ENCODE measurements at places on chromosomes 6 and 20.

- no peak for DNase-seq
These were observed 526.4 kb downstream of the PRKN start for GRCh38 chr6:162200945-162201690.

GRCh38 chr20:39893003-39893685 lies 795.9 kb downstream of the MAFB start:
- no peak for DNase-seq

GRCh38 chr6:138336221-138336620 lies 41.5 kb upstream of the SMIM28 start:
- no peak for DNase-seq

DNA sequence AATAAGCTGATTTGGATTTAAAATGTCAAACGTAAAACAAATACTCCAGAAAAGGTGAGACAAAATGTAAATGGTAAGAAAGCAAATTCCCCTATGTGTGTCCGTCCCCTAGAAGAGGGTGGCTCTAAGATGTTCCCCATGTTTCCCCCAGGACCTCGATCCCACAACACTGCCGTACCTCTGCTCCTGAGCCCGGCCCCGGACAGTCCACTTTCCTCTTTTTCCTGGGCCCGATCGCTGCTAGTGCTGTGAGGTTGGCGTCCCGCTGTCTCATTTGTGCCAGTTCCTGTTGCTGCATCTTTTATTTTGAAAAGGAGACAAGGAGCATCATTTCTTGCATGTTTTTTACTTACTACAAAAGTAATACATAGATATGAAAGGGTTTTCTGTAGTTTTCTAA lies 68.3 kb downstream of the TAF4 start:
- no peak for DNase-seq

GRCh38 chr6:144606083-144606482 lies 320.9 kb downstream of the UTRN start:
- DNase-seq: no peak

DNA sequence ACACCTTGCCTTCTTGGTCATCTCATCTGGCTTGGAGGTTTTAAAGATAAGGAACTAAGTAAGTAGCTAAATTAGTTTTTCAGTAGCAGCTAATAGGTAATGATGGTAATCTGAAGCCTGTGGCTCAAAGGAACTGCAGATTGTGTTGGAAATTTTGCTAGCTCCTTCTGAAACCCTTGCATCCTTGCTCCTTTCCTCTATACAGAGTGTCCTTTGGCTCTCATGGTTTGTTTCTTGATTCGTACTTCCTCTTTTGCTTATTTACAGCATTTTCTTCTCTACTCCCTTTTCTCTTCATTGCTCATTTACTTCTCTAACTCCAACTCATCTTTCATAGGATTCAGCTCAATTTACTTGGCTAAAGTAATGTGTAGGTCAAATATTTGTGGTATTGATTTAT lies 19.0 kb downstream of the LRRC1 start:
- no peak for DNase-seq

DNA sequence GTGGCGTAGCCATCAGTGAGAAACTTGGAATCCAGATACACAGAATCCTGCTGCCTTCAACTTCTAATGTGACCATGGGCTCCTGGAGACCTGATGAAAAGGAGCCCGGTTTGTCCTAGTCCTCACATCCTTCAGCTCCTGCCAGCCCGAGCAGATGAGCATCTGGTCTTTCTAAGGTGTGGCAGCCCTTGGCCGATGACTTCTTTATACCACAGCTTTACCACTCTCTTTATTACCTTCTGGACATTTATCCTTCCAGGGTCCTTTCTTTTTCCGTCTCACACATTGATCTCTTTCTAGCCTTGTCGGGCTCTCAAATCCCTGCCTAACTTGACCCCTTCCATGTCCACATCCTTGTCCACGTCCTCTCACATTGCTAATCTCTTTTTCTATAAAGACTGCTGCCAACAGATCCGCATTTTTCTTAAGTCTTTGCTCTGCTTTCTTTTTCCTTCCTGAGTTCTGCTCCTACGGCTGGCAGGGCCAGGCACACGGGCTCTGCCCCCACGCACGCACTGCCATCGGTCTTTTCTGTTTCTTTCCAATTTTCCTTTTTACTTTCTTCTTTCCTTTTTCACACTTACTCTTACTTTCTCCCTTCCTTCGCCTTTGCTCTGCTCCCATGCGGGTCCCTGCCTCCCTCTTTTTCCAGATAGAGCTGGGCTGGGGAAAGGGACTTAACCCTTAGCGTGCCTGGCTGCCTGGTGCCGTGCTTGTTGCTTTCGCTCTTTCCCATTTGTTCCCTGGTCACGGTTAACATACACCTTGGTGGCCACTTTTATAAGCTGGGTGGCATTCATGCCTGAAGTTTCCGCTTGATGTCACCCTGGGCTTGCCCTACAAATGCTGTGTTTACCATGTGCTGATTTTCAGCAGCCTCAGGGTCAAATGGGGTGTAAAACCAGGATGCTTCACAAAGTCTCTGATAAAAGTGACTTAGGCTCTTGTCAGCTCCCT lies 9.4 kb upstream of the GMPR start:
- DNase-seq: peak; percentile 25

DNA sequence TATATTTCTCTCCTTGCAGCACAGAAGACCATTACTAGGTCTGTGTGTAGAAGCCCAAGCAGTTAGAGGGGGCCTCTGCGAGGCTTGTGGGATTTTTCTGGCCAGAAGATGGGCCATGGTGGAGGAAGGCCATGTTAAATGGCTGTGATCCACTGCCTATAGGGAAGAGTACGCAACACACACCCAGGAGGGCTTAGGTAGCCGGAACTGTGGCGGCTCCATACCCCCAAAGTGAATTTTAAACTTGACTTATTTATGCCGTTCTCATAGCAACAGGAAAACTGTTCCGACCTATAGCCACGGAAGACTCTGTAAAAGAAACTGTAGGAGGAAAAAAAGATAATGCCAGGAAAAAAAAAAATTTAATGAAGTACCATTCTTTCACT lies 69.5 kb downstream of the SLX4IP start:
- no peak for DNase-seq

DNA sequence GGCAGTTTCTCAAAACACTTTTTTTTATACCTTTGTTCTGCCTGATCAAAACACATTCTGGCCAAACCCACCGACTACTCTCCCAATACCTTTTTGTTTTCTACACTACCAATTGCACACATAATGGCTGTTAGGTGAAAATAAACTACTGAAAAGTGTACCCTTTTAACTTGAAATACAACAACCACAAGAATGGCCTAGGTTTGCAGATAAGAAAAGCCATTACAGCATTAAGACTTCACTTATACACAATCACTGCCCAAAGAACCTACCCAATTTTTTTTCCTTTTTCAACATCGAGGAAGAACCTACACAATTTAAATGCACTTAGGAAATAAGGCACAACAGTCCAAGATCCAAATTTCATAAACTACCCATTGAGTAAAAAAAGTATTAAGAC lies 1.8 kb downstream of the SEC63 start:
- DNase-seq: no peak

GRCh38 chr6:103284835-103285234 lies 1574.9 kb downstream of the HACE1 start:
- no peak for DNase-seq

- DNase-seq: no peak
These were observed 21.2 kb upstream of the SNRPB2 start for GRCh38 chr20:16708602-16709001.

DNA sequence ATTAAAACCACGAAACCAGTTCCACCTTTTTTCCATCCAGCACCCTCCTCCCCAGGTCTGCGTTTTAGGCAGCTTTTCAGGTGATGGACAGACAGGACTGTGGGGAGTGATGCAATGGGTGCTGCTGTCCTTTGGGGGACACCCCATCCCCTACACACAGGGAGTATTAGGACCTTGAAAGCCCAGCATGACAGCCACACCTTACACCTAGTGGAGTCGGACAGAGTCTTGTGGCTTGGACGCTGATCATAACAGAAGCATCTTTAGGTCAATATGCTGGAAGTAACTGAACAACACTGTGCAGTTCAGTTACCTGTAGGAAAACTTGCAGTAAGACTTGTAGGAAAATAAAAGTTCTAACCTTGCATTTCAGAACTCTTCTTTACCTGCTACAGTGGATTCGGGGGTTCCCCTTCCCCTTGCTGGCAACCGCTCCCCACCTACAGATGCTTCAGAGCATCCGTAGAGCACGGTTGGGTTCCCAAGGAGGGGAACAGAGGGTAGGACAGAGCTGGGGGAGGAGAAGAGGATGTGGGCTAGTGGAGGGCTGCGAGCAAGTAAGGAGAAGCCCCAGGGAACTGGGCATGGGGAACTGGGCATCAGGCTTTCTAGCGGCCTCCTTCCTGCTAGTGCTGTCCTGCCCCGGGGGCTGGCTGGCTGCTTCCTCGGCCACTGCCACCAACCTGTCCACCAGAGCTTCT lies 31.7 kb downstream of the PLEKHG1 start:
- no peak for DNase-seq

- DNase-seq: peak; percentile 18
These were observed 11.0 kb downstream of the GFRA4 start for GRCh38 chr20:3652221-3652620.

GRCh38 chr6:113437566-113437965 lies 419.6 kb upstream of the MARCKS start:
- no peak for DNase-seq

DNA sequence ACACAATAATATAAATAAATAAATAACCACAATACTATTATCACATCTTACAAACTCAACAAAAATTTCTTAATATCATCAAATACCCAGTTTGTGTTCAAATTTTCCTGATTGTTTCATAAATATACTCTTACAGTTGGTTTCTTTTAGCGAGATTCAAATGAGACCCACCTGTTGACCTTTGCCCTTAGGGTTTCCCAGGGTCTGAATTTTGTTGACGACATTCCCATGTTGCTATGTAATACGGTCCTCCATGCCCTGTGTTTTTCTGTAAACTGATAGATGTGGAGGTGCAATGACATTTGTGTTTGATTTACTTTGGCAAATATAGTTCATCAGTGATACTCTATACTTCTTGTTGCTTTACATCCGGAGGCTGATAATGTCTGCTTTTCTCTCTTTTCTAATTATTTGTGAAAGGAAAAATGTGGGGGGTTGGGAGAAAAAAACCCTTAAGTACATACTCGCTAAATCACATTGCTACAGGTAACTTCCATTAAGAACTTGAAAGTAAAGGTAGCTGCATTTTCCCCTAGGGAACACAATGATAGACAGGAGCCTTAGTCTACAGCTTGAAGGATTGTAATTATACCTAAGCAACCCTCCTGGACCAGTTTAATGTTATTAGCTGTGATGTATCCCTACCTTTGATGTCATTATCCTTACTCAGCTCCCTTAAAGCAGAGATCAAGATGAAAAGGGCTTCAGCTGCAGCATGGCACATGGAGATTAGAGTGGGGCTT lies 6.6 kb downstream of the MOG start:
- no peak for DNase-seq

DNA sequence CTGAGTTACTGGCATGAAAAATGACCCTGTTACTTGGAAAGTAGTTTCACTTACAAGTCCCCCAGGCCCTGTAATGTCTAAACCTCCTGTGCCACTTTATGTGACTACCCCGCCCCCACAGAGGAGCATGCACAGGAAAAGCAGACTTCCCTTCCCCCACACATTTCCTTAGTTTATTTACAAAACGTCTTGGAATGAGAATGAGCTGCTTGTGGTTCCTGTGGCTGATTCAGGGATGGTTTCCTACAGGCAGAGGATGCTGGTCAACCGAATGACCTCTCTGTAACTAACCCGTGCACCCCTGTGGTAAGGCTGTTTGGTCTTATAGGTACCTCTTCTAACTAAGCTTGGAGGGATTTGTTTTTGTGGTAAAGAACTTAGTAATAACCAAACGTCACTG lies 28.5 kb downstream of the RSPO3 start:
- DNase-seq: no peak

DNA sequence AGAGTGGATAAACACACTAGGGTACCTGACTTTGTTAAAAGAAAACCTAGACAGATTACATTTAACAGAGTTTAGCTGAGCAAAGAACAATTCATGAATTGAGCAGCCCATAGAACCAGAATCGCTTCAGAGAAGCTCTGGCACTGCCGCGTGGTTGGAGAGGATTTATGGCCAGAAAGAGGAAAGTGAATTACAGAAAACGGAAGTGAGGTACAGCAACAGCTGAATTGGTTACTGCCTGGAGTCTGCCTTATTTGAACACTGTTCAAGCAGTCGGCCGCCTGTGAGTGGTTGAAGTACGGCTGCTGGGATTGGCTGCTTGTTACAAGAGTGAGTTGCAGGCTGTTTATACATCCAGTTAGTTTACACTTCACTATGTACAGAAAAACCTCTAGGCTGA lies 253.8 kb upstream of the CDYL start:
- DNase-seq: no peak

DNA sequence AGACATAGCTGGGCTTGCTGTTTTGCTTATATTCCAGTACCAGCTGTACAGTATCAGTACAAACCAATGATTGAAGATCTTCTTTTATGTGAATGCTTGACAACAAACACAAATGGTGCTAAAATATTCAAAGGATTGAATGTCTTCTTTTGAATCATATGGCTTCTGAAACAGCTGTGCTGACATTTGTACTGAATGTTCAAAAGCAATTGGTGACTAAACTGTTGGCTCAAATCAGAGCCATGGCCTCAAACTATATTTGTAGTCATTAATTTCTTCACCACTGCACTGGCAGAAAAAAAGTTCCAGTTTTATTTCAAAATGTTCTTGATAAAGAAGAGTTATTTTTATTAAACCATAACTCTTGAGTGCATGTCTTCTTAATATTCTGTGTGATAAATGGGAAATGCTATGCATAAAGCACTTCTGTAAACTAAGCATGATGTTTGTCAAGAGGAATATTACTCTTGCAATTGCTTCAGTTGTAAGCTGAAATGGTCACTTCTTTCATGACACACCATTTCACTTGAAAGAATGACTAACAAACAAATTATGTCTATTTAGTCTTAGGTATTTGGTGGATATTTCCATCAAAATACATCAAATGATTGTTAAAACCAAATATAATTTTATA lies 45.9 kb upstream of the CENPW start:
- no peak for DNase-seq

- DNase-seq: no peak
These were observed 327.3 kb upstream of the RUNX2 start for GRCh38 chr6:45000833-45001232.

DNA sequence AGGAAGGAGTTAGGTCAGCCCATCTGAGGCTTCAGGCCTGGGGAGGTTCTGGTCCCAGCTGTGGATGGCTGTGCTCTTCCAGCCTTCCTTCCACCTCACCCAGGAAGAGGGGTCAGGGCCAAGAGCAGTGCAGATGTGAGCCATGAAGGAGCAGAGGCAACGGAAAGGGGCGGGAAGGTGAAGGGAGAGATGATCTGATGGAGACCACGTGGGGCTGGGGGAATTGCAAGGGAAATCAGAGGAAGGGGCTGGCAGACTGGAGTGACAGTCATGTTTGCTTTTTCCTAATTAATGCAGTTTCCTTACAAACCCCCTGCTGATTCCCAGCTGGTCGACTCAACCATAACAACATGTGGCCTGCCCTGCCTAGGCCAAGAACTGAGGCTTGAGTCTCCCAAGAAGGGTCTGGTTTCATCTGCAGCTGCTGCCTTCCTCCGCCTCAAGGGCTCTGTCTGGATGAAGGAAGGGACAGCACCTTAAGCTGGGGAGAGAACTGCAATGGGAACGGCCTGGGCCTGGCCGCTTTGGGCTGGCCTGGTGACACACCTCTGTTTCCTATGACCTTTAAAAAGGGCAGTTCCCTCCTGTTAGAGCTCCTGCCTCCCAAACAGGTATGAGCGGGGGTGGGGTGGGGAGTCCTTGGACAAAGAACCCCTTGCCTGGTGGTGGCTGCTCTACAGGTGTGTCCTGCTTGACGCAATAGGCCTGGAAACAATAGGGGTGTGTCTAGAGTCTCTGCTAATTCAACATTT lies 7.8 kb upstream of the MRPS18A start:
- peak; percentile 90 for DNase-seq

- DNase-seq: no peak
These were observed 215.5 kb upstream of the ECI2 start for GRCh38 chr6:4350567-4351519.

GRCh38 chr6:152341596-152341995 lies 295.6 kb downstream of the SYNE1 start:
- no peak for DNase-seq

Data from small intestine (tissue), 16 donors.